Activated naive CD4-positive, alpha-beta T cell treated with anti-CD3 and anti-CD28 coated beads, Interleukin-2, amount 50 U/mL, for 16 hours (primary cell): ENCODE measurements at places on chromosomes 4 and X.
A peak's percentile ranks its signal among the peaks of the same experiment; 100 is the strongest.

DNA sequence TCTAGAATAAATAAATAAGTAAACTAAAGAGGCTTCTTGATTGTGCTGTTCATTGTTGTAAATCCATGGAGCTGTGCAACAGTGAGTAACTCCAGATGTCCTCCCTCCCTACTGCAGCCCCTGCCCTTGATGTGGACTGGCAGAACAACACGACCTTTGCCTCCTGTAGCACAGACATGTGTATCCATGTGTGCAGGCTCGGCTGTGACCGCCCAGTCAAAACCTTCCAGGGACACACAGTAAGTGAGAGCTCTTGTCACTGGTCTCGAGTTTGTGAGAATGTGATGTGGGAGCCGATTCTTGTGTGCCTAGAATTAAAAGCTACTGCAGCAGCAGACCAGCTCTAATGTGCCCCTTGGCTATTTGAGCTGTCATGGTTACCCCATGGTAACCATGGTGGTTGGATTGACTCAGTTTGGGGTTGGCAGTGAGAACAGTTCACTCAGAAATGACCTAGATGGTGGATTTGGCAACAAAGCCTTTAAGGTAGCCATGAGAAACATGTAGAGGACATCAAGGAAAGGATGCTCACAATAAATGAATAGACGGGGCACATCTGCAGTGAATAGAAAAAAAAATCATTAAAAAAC, 60.7 kb downstream of the GPR143 start:
- DNase-seq, result no peak

DNA sequence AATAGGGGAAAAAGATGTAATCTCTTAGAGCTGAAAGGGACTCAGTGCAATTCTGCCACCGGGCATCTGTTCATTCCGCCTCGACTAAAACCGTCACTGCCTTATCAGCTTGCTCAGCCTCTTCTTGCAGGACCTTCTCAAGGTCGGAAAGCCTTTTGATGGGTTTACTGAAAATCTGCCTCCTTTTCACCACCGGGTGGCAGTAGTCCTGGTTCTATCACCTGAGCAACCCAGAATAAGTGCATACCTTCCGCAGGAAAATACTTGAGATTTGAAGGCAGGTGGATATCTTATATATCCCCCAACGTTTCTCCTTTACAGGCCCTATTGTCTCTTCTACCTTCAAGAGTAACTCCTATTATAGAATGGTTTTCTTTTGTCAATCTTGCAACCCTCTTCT, 103.4 kb upstream of the PAK3 start:
- DNase-seq, result peak; percentile 11

DNA sequence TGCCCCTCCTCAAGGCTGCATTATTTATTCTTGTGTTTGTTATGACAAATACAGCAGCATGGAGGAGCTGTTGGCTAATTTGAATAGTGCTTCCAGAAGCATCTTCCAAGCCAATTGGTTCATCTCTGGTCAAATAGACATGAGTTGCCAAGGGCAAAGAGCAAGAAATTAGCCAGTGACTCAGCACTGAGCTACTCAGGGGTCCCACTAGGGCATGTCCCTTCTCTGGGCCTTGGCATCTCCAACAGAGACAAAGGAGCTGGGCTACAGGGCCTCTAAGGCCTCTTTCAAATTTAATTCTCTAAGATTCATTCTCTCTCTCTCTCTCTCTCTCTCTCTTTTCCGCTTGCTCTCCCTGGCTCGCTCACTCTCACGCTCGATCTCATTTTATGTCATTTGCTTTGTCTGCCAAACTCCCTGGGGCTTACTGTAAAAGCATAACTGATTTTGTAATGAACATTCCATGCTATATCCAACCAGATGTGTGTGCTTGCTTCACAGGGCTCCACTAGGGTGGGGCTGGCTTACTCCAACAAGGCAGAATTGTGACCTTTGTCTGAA, 86.7 kb upstream of the MAGEA4 start:
- no peak for DNase-seq

- DNase-seq, result no peak
Measured at GRCh38 chr4:98932539-98932938, 3.6 kb upstream of the EIF4E start.

GRCh38 chrX:65687367-65687766, 19.9 kb downstream of the MSN start:
- DNase-seq, result no peak

DNA sequence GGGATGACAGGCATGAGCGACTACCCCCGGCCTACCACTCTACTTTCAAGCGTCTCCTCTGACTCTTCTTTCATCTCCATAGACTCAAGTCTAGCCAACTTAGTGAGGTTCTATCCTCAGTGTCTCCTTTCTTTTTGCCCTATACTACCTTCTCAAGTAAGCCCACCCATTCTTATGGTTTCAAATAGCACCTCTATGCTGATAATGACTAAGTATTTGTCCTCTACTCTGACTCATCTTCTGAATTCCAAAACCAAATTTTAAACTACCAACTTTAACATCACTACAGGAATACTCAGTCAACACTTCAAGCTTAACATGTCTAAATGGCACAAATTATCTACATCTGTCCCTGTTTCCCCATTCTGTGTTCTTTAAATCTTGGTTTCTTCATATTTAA, 47.8 kb downstream of the ELF2 start:
- DNase-seq, result no peak

GRCh38 chrX:69117876-69118526, 47.3 kb downstream of the PJA1 start:
- DNase-seq, result no peak

DNA sequence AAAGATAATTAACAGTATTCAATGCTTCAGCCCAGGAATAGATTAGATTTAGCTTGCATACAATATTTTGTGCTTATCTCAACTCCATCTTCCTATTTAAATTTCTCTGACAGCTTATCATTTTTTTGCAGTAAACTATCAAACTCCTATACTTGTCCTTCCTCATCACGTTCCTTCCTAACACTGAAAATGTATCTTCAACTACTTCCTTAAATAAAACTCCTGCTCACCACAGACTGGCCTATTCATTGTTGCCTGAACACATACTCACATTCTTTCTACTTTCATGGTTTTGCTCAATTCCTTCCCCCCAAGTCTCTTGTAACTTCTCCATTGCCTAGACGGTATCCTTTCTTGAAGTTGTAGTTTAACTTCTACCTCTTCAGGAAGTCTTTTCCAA, 28.5 kb upstream of the PTPN13 start:
- DNase-seq, result no peak

- DNase-seq, result no peak
Measured at GRCh38 chr4:141759796-141760425, 123.5 kb downstream of the IL15 start.

DNA sequence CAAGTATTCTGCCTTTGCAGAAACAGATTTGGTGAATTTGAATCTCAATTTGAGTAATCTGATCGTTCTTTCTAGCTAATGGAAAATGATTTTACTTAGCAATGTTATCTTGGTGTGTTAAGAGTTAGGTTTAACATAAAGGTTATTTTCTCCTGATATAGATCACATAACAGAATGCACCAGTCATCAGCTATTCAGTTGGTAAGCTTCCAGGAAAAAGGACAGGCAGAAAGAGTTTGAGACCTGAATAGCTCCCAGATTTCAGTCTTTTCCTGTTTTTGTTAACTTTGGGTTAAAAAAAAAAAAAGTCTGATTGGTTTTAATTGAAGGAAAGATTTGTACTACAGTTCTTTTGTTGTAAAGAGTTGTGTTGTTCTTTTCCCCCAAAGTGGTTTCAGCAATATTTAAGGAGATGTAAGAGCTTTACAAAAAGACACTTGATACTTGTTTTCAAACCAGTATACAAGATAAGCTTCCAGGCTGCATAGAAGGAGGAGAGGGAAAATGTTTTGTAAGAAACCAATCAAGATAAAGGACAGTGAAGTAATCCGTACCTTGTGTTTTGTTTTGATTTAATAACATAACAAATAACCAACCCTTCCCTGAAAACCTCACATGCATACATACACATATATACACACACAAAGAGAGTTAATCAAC, 15.3 kb downstream of the PLP1 start:
- DNase-seq, result no peak

DNA sequence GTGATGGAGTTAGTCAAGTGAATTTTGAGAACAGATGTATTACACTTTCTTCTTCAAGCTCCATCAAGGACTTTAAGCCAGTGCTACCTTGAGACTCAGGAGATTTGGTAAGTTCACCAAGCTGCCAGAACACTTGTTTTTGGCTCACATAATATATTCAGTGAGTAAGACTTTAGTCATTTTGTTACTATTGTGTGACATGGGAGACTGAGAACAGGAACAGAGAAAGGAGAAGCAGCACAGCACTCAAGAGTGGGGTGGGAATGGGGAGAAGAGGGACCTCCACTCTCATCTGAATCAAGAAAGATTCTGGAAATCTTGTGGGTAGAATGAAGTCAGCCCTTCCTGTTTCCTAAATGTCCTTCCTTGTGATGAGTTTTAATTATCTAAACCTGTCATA, 87.3 kb upstream of the TET2 start:
- DNase-seq, result no peak

GRCh38 chr4:84967243-84967690, 777 bp upstream of the WDFY3 start:
- no peak for DNase-seq

DNA sequence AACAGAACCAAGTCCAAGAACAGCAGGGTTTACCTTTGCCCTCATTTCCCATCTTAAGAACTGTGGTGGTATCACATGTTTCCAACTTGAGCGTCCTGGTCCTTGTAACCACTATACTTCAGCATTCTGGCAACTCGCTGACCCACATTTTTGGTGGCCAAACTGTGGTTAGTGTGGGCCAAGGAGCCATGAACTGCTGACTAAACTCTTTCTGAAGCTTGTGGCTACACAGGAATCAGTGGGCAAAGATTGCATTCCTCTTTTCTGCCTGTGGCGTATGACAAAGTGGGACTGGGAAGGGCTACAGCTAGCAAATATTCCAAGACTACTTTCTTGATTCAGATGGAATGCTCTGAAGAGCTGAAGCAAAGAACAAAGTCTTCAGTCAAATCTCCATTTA, 106.3 kb upstream of the MID1 start:
- no peak for DNase-seq

DNA sequence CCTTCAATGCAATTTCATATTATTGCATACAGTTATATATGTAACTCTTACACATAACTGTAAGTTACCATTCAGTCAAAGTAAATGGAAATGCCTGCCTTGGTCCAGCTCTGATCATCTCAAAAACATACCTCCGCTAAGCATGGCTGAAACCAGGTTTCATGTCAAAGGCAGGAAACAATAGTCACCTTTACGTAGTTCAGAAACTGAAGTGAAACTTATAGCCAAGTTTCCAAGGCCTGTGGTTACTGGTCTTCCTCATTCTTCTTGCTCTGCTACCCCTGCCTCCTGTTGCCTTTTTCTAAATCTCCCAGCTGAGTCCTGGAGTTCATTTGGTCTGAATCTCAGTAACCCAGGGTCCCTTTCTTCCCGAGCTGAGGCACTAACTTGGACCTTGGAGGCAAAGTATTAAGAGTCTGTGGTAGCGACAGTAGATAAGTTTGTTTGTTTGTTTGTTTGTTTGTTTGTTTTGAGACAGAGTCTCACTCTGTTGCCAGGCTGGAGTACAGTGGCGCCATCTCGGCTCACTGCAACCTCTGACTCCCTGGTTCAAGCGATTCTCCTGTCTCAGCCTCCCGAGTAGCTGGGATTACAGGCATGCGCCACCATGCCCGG, 30.8 kb downstream of the DAPP1 start:
- no peak for DNase-seq

DNA sequence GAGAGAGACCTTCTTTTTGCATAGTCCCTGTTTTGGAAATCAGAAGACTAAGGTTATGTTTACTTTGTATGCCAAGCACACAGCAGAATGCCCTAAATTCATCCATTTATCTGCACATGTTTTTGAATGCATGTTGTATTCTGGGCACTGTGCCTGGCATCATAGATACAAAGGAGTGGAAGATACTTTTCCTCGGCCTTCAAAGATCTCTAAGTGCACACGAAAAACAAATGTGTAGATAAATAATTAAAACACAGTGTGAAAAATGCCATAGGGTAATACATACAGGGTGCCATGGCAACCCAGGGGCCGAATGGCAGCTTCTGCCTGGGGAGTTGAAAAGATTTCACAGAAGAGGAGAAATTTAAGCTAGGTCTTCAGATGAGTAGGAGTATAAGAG, 390.6 kb upstream of the ATOH1 start:
- no peak for DNase-seq

GRCh38 chrX:45766981-45767501, 566.4 kb upstream of the DIPK2B start:
- no peak for DNase-seq

DNA sequence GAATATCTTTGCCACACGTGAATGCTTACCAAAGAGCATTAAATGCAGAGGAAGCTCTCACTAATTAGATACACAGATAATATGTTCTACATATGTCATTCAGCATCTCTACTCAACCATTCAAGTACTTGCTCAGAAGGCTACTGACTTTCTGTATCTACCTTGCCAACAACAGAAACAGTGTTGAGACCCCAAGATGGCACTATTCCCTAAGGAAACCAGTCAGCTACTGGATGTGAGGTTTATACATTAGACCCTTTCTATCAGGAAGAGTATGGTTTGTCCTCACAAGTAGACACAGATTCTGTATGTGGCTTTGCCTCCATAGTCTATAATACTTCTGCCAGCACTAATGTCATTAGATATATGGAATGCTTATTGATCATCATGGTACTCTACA, 443.9 kb upstream of the INTU start:
- DNase-seq, result no peak

DNA sequence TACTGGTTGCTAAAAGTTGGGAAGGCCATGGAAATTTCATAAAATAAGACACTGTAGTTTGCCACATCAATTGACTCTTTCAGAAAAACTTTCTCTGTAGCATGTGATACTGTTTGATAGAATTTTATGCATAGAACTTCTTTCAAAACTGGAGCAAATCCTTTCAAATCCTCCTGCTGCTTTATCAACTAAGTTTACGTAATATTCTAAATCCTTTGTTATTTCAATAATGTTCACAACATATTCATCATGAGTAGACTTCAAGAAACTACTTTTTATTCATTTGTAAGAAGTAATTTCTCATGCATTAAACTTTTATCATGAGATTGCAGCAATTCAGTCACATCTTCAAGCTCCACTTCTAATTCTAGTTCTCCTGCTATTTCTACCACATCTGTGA, 199.3 kb downstream of the PCDH18 start:
- no peak for DNase-seq

- DNase-seq, result peak; percentile 86
Measured at GRCh38 chr4:55546756-55547465, at the start of gene CLOCK. Gene CLOCK (minus strand): TSS chr4:55546909. CDS start chr4:55482785, 64,124 bp downstream.

GRCh38 chr4:124803026-124803425, 90.5 kb upstream of the ANKRD50 start:
- no peak for DNase-seq
